LoVo (cell line): ENCODE measurements at places on chromosomes 11 and 22.

DNA sequence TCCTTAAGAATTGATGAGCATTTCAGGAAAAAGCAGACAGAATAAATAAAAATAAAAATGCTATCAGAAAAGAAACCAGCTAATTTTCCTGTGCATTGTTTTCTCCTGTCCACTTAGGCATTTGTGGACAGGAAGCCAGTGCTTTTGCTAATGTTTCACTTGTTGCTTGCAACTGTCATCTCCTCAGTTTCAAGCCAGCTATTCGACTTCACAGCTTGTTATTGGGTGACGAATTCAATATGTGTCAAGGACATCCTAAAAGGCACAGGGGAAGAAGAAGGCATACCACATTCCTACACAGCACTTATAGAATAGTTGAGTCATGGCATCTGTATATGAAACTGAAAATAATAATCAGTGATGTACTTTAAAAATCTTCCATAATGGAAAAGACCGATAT is 530.6 kb upstream of the KIRREL3 start:
- no peak for DNase-seq

DNA sequence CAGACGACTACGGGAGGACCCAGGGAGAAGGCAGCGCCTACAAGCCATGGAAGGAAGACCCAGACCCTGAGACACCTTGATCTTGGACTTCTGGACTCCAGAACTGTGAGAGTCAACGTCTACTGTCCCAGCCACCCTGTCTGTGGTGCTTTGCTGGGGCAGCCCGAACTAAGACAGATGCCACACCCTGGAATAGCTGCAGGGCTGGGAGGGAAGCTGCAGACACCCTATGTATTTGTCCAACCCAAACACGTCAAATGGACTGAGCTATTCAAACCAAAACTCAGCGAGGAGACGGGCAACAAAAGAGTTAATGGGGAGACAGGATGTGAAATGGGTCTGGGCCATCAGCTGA is 169.3 kb downstream of the CTTN start:
- DNase-seq, result no peak

GRCh38 chr11:70871881-70872280 is 380.5 kb downstream of the SHANK2 start:
- no peak for DNase-seq

DNA sequence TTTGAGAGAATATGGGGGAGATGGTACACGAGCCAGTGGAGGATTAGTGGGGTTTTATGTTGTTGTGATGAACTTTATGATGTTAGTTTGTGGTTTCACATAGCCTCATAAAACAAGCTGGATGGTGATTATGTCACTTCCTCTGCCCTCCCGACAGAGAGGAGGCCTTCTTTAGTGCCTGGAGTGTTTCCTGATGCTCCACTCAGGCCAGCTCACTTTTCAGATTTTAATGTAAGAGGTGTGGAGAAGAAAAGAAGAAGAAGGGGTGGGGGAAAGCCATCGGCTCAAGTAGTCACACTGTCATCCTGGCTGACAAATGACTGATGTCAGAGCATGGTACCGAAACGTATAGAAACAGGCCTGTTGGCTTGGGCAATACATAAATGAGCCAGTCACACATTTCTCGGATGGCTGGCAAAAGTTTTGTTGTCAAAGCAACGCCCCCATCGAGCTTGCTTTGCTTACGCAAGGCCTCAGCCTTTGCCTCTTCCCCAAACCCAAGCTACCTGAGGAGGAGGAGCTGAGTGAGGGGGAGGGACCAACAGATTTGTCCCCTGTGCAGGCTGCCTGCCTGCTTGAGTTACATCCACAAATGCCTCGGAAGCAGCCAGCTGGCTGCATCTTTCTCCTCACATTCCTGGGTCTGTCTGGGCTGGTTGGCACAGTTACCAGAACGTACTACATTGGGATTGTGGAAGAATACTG is at the start of gene HEPHL1:
Gene HEPHL1, plus strand, starts transcription at position 578 of the 705 bp plus-strand sequence. Its CDS starts 15 bp downstream, at position 593.
- DNase-seq, result no peak

DNA sequence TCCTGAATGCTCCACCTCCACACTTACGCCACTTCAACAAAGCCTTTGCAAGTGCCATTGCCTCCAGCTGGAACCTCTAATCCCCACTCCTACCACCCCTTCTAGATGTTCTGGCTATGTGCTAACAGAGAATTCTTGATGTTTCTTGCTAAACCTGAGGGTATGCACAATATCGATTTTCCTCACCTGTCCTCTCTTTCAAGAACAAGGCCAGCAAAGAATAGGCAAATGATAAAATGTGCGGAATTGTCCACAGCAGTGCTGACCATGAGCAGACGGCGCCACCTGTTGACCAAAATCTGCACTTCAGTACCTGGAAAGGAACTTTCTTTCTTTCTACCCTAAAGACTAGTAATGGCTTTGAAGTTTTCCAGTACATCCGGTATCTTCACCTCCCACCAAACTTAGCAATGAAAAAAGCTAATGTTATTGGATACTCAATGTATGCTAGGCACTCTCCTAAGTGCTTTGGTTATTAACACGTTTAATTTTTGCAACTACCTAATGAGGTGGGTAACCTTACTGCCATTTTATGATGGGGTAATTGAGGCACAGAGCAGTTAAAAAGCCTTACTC is 3.4 kb downstream of the TIMM10 start:
- peak; percentile 61 for DNase-seq

GRCh38 chr11:64751136-64751535 is 7.2 kb upstream of the RASGRP2 start:
- DNase-seq, result no peak

DNA sequence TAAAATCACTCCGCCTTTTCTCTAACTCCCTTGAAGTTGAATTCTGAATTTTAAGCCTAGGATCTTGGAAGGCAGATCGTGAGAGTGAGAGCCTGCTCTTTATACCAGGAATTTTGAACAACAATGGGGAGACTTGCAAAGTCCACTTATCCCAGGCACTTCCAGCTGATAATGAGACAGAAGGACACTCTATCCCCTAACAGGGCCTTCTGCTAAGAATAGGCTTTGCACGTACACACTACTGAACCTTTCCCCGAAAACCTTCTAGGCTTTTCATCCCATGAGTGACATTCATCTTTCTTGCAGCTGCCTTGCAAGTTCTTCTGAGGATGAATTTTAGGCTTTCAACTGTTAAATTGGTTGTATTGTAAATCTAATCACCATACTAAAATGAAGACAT is 44.0 kb upstream of the WT1 start:
- no peak for DNase-seq

DNA sequence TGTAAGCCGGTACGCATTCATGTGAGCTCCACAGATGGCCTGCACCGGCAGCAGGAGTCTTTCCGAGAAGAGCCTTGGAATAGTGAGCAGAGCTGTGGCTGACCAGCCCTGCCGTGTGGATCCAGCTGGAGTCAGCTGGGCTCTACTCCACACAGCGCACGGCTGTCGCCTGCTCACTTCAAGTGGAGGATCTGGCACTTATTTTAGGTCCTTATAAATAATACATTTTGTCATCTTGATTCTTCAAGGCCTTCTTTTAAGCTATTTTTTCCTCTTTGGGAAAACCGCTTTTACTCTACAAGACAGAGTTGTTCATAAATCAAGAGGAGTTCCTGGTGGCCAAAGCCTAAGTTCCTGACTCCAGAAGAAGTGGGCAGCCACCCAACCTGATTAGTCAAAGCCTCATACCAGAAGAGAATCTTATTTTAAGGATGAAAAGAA is 93.8 kb downstream of the KCNC1 start:
- no peak for DNase-seq

GRCh38 chr11:45551191-45551713 is 114.2 kb downstream of the CHST1 start:
- DNase-seq, result no peak

- DNase-seq, result no peak
Measured at GRCh38 chr11:77346906-77347603, 45.6 kb upstream of the GDPD4 start.

- no peak for DNase-seq
Measured at GRCh38 chr22:42608136-42608822, 6.4 kb downstream of the POLDIP3 start.
